ENCODE measurements at places on chromosomes 4 and X. TPM values are rescaled to one million over a fixed set of nuclear protein-coding genes. Genes with fewer than 3 reads are reported as not detected.

- no peak for DNase-seq
These were observed 760 bp downstream of the UGT8 start for GRCh38 chr4:114599231-114599902.

GRCh38 chrX:7263961-7264360 is 116.0 kb upstream of the PUDP start:
- no peak for DNase-seq

GRCh38 chrX:10516781-10517322 is 103.5 kb downstream of the MID1 start:
- DNase-seq, result no peak

- no peak for DNase-seq
These were observed 60.1 kb downstream of the RFC1 start for GRCh38 chr4:39305912-39306677.

DNA sequence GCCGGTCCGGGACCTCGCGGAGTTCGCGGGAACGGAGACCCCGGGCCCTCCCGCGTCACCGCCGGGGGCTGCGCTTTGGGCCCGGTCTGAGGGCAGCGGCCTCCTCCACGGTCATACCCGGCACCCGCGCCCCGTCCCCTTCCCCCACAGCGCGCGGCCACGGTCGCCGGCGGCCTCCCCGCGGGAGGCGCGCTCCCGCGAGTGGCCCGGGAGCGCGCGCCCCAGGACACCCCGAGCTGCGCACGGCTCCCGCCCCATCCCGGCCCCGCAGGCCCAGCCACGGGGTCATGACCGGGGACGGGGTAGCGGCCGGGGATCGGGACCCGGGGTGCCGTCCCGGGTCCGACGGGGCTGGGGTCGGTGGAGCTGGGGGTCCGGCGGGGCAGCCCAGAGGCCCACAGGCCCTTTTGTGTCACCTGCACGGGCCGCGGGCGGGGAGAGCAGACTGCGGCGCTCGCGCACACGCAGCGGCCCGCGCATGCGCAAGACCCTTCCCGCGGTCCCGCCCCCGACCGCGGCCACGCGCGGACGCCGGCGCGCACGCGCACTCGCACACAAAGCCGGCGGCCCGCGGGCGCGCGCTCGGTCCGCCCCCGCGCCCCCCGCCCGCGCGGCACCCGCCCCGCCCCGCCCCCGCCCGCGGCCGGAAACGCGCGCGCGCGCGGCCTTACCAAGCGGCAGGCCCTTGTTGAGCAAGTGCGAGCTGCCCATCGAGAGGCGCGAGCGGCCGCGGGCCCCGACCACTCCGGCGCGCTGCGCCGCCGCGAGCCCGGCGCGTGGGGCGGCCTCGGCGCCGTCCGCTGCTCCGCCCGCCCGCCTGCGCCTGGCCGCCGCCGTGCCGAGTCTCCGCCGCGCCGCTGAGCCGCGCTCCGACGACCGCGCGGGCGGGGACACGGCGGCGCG is at the start of gene CTBP1:
CTBP1 (minus strand) TSS at position 886 of the 903 bp plus-strand sequence. CDS start 7,799 bp downstream, outside the sequence.
- DNase-seq, result peak; percentile 92

GRCh38 chr4:181504924-181505323 is 738.3 kb upstream of the TENM3 start:
- DNase-seq, result no peak

- no peak for DNase-seq
These were observed 60.7 kb downstream of the PPP3CA start for GRCh38 chr4:101286663-101287062.

- no peak for DNase-seq
These were observed 181.1 kb downstream of the SPCS3 start for GRCh38 chr4:176500894-176501293.

GRCh38 chr4:153420361-153420760 is 45.8 kb upstream of the TMEM131L start:
- no peak for DNase-seq

- no peak for DNase-seq
These were observed 173.0 kb downstream of the SPCS3 start for GRCh38 chr4:176492646-176493302.

DNA sequence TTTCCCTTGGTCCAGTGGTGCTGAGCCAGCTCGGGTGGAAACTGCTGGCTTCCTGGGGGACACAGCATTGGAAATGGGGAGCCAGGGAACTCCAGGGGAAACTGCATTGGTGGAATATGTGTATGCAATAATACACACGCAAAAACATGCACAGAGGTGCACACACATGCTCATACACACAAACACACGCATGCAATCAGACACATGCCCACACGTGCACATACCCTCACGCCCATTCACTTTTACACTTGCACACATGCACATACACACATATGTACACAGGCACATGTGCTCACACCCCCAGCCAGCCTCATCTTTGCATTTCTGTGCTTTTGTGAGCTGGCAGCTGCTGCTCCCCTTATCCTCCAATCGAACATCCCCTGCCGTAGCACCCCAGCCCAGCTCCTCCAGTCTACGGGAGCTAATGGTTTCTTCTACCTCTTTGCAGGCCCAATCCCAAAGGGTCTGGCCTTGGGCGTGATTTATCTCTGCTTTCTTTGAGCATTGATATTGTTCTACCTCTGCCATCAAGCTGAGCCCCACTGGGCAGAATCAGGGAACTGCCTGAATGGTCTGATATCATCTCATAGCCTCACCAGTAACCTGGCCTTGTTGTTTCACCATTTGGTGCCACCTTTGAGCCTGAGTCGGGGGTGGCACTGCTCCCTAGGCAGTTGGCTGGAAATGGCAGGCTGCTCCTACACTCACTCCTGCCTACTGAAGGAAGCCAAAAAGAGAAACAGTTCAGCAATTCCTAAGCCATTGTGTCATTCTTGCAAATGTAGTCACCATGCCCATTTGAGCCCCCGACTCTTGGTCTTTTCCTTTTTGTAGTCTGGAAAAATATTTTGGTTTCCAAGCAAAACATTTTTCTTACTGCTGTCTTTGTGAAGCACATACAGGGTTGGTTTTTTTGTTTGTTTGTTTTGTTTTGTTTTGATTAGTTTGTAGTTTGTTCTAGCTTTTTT is 104.4 kb upstream of the MAMLD1 start:
- DNase-seq, result no peak

DNA sequence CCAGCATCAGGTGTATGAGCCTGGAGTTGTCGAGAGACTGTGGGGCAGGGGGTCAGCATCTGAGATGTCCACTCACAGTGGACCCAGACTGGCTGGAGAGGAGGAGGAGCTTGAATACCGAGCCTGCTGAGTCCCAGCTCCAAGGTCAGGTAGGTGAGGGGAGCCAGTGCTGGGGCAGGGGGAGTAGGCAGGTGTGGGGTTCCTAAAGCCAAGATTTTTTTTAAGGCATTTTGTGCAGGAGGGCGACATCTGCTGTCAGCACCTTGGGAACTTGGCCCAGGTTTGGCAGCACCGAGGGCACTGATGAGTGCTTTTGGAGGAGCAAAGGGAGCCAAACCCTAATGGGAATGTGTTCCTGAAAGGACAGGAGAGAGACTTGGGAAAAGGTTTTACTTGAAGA is 64.2 kb upstream of the MSANTD1 start:
- no peak for DNase-seq

DNA sequence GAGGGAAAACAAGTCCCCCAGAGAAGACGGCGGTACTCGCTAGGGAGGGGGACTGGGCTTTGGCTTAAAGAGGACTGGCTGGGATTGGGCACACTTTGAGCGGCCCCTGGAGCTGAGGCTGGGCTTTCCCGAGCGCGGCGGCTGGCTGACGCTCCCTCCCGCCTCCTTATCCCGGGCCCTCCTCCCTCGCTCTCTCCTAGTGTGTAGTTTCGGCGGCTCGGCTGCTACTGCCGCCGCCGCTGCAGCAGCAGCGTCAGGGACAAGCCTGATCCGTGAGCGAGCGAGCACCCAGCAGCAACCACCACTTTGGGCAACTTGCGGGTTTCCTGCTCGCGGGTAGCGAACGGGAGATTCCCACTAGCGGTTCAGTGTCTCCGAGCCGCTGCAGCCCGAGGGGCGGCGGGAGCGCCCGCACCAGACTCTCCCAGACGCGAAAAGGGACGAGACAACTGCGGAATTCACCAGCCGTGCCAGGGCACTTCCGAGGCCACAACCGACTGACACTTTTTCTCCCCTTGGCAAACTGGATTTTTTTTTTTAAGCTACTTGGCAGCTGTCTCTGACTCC is 632 bp upstream of the PCDH7 start:
- DNase-seq, result peak; percentile 60

DNA sequence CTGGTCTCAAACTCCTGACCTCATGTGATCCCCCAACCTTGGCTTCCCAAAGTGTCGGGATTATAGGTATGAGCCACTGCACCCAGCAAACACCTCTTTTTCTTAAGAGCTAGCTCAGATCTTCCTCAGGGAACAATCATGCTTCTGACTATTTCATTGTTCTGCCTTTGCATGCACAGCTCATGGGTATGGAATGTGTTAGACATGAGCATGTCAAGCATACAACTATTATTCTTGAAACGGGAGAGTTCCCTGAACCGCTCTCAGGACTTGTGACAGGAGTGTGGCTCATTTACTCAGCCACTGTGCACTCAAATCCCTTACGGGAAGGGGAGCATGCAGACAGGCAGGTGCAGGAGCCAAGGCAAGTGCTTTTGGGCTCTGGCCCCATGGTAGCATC is 231.7 kb upstream of the TAPT1 start:
- no peak for DNase-seq

- no peak for DNase-seq
These were observed 541 bp downstream of the AIMP1 start for GRCh38 chr4:106316773-106317409.

DNA sequence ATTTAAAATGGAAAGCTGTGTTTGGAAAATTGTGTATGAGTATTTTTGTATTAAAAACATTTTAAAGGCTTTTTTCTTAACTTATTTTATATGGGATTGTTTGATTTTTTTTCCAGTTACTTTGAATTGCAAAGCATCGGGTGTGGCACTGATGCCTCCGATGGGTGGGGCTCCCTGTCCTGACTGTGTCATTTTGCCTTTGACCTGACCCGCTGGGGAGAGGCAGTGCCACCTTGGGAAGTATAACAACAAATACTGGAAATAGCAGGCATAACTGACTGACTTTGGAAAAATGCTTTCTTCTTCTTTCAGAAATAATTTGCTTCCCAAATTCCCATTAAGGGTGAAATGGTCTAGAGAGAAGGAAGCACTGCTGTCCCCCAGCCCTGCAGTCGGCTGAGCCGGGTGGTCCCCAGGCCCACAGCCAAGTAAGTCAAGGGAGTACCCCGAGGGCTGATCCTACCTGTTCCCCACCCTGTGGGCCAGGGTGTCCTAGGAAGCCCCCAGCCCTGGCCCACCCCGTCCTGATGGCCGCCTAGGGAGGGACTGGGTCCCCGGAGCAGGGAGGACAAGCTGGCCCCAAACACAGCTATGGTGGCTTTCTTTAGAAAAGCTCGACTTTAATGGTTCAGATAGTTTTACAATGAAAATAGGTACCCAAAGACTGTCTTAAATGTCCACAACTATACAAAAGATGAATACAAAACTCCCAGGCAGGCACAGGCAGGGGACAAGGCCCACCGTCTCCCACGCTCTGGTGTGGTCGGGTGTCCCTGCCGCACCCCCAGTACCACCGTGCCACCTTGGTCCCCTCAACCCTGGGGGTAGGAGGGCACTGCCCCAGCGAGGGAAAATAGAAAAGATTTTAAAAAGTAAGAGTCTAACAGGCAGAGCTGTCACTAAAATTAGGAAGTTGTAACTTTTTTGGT is 26.4 kb downstream of the NELFA start:
- no peak for DNase-seq

- DNase-seq, result no peak
These were observed 254.7 kb downstream of the AFF2 start for GRCh38 chrX:148755111-148755510.

DNA sequence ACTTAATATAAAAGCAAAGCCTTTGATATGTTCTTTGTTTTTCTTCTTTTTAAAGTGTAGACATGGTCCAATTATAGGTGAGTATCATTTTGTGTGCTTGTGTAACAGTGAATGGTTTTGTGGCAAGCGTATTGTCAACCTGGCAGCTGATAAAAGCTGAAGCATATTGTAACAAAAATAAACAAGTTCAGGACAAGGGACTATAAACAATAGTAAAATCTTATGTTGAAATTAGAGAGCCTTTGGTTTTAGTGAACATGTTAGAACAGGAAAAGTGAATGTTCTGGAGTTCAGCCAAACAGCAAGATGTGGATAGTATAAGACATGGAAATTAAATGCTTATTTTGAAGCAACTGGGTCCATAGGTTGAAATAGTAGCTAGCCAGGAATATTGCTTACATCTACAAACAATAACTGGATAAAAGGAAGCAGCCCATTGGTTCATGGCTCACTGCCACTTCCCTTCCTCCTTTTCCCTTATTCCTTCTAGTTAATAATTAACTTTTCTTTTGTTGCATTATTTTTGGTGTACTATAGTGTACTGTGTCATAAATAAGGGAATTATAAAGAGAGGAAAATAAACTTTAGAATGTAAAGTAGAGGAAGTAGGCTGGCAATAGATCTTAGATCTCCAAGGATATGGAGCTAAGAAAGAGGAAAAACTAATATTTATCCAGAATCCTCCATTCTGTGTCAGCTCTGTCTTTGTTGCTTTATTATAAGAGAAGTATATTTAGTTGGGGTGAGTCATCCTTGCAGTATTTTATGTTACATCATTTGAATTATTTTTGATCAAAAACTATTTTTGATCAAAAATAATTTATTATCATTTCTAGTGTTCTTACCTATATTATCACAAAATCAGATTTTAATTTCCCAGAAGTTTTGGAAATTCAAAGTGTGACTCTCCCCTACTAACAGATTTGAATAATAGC is 65.6 kb downstream of the MRPL1 start:
- DNase-seq, result no peak

- no peak for DNase-seq
These were observed 105.0 kb downstream of the HNRNPD start for GRCh38 chr4:82268826-82269193.

GRCh38 chr4:37388681-37389365 is 144.3 kb downstream of the NWD2 start:
- no peak for DNase-seq

DNA sequence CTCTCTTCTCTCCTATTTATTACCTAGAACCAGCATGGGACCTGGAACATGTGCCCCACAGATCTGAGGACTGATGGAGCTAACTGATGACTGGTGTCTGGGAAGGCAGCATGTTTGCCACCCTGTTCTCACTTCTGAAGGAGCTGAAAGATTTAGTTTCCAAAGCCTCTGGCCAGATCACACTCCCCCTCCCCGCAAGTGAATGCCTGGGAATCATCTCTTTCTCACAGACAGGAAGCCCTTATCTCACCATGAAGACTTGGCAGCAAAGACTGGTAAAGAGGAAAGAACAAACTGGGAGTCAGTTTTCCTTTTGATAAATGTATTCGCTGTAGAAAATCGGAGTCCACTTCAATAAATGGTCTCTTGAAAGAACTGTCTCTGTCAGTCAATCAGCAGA is 21.0 kb upstream of the PCYT1B start:
- no peak for DNase-seq

- no peak for DNase-seq
These were observed 18.7 kb upstream of the BCORL1 start for GRCh38 chrX:129963729-129964128.

- no peak for DNase-seq
These were observed 78.7 kb downstream of the RBM47 start for GRCh38 chr4:40550948-40551462.

- no peak for DNase-seq
These were observed 131.8 kb downstream of the SCFD2 start for GRCh38 chr4:53234111-53234510.

Gene PLP2
- total RNA-seq, result 89.8 TPM

Gene KDR
- total RNA-seq, result 20.9 TPM

Gene NUDT10
- total RNA-seq, result 0.17 TPM

Gene MTM1
- 15.2 TPM for total RNA-seq

Gene ZNF280C
- total RNA-seq, result 2.4 TPM

Gene GPR119
- total RNA-seq, result not detected

Gene RCHY1
- total RNA-seq, result 56.7 TPM

All from right cardiac atrium (tissue), 5 donors.